ENCODE measurements at places on chromosomes 3 and 15.

GRCh38 chr15:31476236-31476810, 149.7 kb downstream of the KLF13 start:
- no peak for DNase-seq

DNA sequence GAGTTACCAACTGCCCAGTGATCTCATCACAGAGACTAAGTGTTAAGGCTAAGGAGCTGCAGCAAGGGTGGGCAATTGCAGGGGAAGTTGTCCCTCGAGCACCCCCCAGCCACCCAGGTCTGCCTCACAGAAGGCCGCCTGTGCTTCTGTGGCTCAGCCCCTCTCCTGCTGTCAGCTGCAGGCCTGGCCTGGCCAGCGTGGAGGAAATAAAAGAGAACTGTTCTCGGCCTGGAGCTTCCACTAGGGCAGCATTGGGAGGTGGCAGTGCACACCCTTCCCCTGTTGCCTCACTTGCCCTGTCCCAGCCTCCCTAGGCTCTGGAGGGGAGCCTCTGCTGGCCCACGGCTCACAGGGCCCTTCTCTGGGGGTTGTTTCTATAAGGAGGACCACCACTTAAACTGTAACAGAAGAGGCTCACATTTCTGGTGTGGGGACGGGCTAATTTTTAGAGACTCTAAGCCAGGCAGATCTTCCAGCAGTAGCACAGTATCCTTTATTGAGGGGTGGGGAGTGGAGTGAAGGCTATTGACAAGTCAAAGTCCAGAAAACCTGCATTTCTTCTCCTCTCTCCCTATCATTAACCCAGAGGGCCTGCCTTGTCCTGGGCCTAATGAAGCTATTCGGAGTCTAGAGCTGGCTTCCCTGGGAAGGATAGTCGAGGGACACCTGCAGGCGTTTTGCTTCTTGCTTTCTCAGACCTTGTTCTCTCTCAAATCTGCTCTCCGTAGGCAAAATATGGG, 75.6 kb upstream of the ADPGK start:
- no peak for DNase-seq

DNA sequence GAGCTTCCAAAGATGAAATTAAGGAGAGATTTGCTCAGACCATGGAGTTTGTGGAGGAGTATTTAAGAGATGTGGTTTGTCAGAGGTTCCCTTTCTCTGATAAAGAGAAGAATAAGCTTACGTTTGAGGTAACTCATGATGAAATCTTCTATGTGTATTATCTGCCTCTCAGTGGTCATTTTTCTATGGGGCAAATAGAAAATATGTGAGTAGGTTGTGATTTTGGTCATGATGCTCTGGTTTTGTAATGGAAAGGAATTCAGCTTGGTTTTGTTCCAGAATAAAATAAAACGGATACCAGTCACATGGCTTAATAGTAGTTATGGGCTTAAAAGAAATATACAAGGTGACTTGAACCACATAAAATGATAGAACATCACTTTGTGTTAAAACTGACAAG, 181.1 kb downstream of the ITPR1 start:
- DNase-seq = no peak

- no peak for DNase-seq
Measured at GRCh38 chr15:68440136-68440535, 8.2 kb upstream of the ITGA11 start.

DNA sequence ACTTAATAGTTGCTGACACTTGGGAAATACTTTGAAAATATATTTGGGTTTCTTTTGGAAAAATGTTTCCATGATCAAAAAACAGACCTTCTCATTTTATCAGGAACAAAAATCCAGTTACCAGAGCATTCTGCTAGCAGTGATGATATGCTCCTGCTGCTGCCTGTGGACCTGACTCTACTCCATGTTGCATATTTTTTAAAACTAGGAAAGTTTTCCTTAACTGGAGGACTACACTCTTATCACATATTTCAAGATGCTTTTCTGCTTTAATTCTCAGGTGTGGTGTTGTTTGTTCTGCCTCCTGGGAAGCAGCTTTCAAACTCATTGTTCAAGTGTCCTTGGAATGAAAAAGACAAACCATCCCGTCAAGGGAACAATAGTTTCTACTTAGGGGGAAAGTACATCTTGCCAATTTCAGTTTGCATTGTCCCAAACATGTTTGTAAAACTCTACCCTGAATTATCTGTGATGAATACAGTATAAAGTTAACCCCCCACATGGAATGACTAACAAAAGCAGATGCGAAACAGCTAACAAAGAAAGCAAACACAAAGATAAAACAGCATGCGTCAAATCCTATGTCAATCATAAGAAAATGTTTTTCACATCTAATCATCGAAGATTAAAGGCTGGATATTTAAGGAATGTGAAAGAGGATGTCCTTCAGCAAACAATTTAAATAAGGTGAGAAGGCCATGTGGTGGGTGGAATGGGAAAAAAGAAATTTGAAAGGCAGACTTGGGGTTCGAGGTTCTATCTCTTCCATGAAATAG, 40.1 kb upstream of the PSMD6 start:
- no peak for DNase-seq

DNA sequence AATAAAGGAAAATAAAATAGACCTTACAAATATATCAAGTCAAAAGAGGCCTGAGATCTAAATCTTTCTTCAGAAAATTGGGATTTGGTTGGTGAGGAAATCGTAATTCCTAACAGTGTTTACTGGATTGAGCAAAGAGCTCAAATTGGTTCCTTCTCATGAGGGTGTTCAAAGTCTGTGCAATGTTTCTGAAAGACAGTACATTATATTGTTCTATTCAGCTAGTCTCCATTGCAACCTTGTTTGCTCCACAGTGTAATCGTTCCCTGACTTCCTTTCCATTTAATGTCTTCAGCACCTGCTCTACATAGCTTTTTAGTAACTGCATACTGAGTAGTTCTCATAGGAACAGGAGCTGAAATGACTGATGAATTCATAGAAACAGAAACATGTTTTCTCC, 326.8 kb downstream of the SUCLG2 start:
- no peak for DNase-seq

GRCh38 chr3:24616110-24616829, 121.6 kb upstream of the THRB start:
- DNase-seq = no peak

DNA sequence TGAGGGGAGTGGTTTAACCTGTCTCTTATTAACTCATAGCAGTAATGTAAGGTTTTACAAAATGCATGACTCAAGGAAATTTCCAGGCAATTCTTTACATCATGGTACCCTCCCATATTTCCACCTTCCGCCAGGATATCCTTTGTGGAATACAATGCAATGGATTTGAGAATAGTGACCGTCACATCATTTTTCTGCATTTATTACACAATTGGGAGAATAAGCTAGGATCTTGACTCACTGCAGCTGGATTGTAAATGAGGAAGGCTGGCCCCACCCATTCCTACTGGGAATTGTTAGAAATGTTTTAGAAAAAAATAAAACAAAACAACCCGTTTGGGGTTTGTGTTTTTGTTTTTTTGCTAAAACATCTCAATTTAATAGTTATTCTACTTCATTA, 97.4 kb downstream of the IMPG2 start:
- no peak for DNase-seq

DNA sequence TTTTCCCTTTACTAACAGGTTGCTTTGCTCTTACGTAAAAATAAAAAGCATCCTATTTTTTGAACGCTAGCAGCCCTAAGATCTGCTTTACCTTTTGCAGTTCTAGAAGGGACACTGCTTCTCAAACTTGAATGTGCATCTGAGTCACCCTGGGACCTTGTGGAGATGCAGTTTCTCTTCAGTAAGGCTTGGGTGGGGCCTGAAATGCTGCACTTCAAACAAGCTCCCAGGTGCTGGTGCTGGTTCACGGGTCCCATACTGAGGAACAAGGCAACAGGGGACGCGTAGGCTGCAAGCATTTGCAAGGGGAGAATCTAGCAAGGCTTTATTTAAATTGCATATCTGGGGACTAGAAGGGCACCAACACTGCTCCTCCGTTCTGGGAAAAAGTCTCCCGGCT, 30.0 kb downstream of the MB21D2 start:
- DNase-seq = no peak

DNA sequence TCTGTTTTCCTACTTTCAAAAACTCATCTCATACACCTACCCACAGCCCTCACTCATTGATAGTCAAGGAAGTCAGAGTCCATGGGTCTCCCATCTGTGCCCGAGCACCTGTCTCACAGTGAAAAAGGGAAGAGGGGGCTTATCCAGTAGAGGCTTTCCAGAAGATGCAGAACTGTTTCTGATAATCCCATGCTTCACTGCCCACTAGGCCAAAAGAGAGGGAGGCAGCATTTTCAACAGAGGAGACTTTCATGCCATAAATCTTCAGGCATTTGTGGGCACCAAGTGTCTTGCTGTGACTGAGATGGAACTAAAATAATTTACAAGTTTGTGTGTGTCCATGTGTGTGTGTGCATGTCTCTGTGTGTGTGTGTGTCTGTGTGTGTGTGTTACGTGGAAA, 117.9 kb upstream of the PHLDB2 start:
- DNase-seq = no peak

DNA sequence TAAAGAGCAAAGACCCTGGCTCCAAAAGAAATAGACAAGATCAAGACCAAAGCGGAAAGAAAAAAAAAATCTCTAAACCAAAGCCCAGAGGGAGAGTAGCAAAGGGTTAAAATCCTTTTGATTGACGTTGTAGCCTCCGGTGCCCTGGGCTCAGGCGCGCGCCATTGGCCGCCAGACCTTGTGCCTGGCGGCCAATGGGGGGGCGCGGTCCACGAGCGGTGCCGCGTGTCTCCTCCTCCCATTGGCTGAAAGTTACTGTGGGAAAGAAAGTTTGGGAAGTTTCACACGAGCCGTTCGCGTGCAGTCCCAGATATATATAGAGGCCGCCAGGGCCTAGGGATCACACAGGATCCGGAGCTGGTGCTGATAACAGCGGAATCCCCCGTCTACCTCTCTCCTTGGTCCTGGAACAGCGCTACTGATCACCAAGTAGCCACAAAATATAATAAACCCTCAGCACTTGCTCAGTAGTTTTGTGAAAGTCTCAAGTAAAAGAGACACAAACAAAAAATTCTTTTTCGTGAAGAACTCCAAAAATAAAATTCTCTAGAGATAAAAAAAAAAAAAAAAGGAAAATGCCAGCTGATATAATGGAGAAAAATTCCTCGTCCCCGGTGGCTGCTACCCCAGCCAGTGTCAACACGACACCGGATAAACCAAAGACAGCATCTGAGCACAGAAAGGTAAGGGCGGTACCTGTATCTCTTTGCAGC, at the start of gene HES1:
TSS of gene HES1 (plus strand) at position 343 of the 713 bp plus-strand sequence. CDS start at position 576, 233 bp downstream.
- DNase-seq = peak; percentile 90

GRCh38 chr3:171384101-171384891, 75.9 kb downstream of the TNIK start:
- no peak for DNase-seq

DNA sequence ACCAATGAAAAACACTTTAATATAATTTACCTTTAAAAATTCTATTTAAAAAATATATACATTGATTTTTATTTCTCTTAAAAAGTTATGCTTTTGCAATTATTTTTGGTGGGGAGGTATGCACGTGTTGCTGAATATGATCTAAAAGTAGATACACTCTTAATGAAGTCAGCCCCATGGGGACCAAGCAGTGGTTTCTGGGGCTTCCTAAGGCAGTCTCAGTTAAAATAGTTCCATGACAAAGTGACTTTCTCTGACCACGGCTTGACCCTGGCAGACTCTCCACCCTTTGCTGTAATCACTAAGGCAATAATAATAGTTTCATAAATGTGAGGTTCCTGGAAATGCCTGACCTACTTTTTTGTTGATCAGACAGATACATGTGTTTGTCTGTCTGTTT, 50.4 kb downstream of the CCR4 start:
- no peak for DNase-seq

- no peak for DNase-seq
Measured at GRCh38 chr3:117893001-117893400, 1141.6 kb downstream of the IGSF11 start.

- peak; percentile 32 for DNase-seq
Measured at GRCh38 chr3:160869825-160870224, 113.8 kb downstream of the PPM1L start.

DNA sequence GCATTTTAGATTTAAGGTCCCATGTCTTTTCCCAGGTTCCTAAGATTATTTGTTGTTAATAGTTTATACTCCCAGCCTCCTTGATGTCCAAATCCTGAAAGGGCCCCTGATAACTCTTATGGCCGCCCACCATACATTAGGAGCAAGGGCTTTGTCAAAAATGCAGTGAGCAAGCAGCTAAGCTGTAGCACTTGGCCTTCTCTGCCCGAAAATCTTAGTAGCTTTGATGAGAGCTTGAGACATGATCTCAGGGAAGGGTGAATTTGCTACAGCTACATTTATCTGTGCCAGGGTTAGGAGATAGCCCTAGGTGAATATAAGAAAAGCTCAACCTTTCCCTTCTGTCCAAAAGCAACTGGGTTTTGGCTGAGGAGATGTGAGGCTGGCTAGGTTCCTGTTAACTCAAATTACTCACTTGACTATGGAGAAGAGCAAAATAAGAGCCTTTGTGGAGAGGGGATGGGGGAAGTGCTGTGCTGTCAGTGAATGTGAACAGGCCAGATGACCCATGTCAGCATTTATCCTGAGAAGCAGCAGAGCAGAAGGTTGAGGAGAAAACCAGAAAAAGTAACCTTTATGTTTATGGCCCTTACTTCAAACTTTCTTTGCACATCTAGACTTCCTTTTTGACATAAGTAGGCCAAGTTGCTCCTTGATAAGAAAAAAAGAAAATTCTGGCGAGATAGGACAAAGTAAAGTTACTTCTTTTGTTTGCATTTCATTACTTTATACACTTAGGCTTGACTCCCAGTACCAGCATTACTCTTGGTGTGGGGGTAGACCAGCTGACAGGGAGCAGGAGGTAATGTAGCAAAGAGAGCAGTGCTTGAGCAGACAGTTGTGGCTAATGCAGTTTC, 21.1 kb downstream of the MAPK6 start:
- no peak for DNase-seq

- DNase-seq = no peak
Measured at GRCh38 chr15:74155766-74156417, 17.6 kb upstream of the ISLR start.

Data from LNCaP clone FGC (cell line).